ENCODE measurements at places on chromosomes 4 and X.

DNA sequence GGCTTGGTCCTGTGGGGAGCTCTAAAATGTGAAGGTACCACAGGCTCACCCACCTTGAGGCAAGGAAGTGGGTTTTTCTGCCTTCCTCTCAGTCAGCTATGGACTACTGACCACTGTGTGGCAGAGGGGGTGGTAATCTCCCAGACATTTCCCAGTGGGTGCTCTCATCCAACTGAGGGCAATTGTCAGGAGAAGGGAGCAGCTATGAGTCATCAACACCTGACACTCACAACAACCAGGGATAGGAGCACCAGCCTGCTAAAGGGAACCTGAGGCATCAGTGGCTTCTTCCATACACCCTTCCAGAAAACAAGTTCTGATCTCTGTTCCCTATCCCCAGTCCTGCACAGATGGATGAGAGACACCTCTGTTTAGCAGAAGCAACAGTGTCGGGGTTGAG, 468.8 kb downstream of the BCOR start:
- DNase-seq = no peak

DNA sequence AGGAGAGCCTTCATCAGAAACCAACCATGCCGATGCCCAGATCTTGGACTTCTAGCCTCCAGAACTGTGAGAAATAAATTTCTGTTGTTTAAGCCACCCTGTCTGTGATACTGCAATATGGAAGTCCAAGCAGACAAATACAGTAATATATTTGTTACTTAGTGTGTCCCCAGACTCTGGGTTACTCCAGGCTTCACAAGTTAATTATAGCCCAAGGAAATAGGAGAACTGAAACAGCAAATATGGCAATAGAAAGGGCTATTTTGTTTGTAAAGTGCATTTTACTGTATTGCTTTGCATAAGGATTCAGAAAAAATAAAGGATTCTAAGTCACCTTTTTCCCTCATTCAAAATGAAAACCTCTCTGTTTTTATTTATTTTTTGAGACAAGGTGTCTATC, 15.7 kb downstream of the TIGD4 start:
- no peak for DNase-seq

GRCh38 chrX:66200050-66200664, 36.1 kb downstream of the HEPH start:
- DNase-seq = no peak

GRCh38 chrX:37646254-37646653, 39.3 kb upstream of the XK start:
- DNase-seq = no peak

- DNase-seq = no peak
Measured at GRCh38 chrX:153966841-153967535, 4.6 kb downstream of the HCFC1 start.

- DNase-seq = no peak
Measured at GRCh38 chr4:185542626-185543315, 7.5 kb upstream of the PDLIM3 start.

DNA sequence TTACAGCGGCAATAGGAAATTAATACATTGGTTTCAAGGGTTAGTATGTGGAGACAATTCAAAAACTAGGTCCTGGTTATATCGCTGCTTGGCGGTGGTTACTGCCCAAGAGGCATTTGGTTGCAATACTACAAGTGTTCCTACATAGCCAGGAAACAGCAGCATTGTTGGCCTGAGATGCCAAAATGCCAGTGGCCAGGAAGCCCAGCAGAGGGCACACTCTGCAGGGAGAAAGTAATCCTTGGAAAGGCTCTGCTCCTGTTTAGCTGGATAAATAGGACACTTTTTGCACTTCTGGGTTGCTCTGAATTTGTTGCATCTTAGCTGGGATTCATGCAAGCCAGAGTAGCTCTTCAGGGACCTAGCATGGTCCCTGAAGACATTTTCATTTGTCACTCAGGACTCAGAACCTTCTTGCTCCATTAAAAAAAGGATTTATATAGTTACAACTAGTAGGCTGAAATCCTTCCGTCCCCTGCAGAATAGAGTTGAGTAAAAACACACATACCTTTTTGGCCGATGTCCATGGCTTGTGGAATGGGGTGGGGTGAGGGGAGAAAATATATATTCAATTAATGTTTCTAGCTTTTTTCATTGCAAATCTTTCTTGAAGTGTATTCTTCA, 8.1 kb upstream of the GPR119 start:
- peak; percentile 8 for DNase-seq

GRCh38 chrX:45769761-45770582, 569.3 kb upstream of the DIPK2B start:
- peak; percentile 69 for DNase-seq

- DNase-seq = no peak
Measured at GRCh38 chr4:8300832-8301231, 31.3 kb downstream of the HTRA3 start.

DNA sequence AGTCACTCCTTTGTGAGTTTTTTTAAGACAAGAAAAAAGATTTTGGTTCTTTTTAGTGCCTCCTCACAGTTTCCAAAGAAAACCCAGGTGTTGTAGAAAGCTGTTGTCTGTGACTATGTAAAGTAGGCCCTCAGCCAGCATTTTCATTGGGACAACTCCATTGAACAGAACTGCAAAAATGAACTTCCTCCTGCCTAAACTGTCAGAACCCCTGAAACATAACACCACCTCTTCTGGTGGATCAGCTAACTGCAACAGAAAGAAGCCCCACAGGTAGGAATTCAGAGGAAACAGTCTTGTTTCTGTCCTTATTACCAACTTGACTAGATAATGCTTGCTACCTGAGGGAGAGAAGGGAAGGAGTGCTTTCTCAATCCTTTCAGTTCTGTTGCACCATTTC, 3.4 kb upstream of the ATP11C start:
- DNase-seq = no peak

DNA sequence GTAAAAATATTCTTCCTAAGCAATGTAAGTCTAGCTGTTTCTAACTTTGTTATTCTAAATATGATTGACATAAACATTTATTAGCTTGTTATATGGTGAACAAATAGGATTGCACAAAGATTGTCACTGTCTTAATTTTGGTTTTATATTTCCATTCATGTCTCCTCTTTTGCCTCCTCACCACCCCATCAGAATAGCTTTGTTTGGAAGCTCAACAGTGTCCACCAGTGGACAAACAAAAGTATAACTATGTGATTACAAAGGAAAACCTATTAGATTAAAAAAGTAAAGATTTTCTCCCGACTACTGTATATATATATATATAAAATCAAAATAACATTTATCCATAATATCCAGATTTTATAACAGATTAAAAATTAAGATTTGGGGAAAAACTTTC, 468.2 kb downstream of the ZIC3 start:
- DNase-seq = no peak

- DNase-seq = no peak
Measured at GRCh38 chr4:82623121-82623683, 61.4 kb upstream of the TMEM150C start.

DNA sequence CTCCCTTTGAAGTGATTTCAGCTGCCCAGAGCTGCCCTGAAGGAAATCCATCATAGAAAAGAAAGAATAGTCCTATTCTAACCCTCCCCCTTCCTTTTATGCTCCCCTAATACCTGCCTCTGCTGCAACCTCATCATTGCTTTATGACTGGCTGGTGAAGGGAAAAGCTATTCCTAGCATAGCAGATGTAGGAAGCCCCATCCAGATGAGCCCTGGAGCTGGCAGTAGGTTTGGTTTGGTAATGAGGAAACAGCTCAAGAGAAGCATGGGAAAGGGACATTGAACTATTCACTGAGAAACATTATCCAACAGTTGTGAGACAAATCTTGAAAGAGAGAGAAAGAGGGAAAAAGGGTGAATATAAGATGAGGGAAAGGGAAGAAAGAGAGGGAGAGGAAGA, 29.2 kb downstream of the ARSJ start:
- no peak for DNase-seq

DNA sequence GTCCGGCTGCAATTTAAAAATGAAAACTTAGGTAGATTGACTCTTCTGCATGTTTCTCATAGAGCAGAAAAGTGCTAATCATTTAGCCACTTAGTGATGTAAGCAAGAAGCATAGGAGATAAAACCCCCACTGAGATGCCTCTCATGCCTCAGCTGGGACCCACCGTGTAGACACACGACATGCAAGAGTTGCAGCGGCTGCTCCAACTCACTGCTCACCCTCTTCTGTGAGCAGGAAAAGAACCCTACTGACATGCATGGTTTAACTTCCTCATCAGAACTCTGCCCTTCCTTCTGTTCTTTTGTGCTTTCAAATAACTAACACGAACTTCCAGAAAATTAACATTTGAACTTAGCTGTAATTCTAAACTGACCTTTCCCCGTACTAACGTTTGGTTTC, 41.0 kb downstream of the MAP7D3 start:
- no peak for DNase-seq

DNA sequence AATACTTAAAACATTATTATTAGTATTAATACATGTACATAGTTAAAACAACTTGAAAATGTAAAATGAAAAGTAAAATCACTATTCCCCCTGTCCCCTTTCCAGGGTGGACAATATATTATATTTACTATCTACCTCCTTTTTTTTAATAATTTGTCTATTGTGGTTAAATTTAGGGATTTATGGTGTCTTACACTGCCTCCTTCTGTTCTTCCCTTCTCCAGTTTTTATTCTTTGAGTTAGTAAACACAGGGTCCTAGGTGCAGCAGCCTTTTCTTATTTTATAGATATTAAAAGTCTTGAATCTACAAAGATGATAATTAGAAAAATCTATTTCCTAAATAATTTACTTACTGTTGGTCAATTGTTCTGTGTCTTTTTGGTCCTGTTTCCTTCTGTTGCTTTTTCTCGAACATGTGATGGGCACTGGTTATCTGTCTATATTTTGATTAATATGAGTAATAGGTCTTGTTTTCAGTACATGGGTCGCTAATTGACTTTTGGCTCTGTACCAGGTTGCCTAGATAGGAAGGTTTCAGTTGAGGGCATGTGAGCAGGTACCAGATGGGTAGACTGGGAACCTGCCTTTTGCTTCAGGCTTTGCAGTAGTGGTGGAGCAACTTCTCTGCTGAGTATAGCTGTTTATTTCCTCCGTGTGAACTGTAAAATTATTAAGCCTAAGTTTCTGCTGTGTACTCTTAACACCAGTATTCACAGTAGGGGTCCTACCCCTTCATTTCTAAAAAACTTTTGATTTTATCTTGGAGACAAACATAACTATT, 1.1 kb downstream of the NUDT9 start:
- DNase-seq = no peak
